Central memory CD4-positive, alpha-beta T cell (primary cell): ENCODE measurements at places on chromosomes 7 and 10.

GRCh38 chr10:101287183-101287996 is 58.1 kb upstream of the LBX1 start:
- no peak for DNase-seq

DNA sequence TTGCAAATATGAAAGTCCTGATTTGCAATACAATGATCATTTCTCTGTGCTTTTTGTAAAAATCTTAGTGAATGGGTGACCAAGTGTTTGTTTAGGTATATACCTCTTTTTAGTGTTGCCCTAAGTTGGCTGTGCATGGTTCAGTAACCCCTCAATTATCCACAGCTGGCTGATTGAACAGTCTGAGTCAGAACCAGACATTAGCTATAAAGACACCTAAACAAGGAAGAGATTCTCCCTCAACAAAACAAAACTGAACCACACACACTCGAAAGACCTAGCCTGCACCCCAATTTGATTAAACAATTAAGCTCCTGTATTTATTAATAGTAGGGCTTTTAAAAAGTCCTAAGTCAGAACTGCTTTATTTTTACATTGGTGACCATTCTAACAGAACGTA is 2.8 kb downstream of the RSBN1L start:
- DNase-seq = no peak

GRCh38 chr10:17426263-17426750 is 28.1 kb downstream of the ST8SIA6 start:
- no peak for DNase-seq

GRCh38 chr10:6134099-6134823 is 45.4 kb downstream of the RBM17 start:
- no peak for DNase-seq

DNA sequence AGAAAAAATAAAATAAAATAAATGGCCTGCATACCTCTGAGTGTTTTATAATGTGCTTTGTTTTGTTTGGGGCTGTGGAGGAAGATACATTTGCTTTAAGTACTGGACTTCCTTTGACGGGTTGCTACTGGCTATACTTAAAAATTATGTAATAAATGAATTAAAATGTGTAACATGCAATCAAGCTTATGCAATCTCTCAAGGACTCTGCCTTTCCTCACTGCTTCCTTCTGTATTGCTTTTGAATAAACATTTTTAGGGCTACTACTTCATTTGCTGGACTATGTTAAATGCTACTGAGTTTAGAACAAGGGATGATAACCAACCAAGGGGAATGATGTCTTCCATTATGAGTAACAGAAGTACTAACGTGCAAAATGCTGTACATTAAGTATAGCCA is 91.6 kb downstream of the ETV1 start:
- DNase-seq = no peak

DNA sequence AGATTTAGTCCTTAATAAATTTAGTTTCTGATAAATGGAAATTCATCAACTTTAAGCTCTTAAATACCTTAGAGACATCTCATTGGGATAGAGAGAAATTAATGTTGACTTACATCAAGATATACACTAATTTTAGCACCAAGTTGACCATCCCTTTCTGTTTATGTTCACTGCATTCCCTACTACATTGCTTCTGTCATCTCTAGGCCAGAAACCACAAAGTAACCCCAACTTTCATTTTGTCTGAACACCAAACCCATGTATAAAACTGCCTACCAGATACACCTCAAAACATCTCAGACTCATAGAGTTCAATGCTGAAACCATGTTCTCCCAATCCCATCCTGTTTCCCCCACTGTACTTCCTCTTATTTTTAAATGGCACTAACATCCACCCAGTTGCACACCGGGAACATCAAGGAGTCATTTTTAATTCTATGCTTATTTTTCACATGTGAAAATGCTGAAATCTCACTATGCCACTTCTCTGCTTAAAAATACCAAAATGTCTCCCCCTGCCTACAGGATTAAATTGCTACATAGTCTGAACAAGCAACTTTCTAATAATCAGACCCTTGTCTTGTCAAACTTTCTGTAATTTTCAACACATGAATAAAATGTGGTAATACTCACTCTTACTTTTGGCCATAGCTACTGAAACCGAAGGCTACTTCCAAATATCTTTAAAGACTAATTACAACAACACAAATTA is 201.6 kb downstream of the SEMA3D start:
- no peak for DNase-seq

- DNase-seq = no peak
These were observed 260.6 kb downstream of the MAD1L1 start for GRCh38 chr7:1971946-1972654.

DNA sequence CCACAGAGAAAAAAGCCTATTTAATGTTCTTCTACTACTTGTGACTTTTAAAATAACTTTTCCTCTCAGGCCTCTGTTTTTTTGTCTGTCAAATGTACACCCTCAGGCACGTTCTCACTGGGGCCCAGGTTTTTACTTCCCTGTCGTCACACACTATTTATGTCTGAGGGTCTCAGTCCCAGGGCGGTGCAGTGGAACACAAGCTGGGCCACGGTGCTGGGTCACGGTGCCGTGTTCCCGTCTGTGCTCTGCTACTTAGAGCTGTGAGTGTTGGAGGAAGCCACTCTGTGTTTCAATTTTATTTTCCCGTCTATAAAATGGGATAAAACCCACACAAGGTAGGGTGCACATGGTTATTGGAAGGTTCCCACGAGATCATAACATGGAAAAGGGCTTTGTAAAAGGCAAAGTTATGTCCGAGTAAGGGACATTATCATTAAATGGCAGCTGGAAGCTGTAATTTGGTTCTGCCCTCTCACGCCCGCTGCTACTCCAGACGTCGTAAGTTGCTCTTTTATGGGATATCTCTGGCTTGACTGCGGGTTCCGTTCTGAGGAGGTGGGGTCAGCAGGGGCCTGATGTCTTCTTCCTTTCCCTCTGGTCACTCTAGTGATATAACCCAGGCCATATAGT is 25.2 kb downstream of the ZNF775 start:
- peak; percentile 12 for DNase-seq

GRCh38 chr7:137373507-137373906 is 30.0 kb upstream of the PTN start:
- no peak for DNase-seq

DNA sequence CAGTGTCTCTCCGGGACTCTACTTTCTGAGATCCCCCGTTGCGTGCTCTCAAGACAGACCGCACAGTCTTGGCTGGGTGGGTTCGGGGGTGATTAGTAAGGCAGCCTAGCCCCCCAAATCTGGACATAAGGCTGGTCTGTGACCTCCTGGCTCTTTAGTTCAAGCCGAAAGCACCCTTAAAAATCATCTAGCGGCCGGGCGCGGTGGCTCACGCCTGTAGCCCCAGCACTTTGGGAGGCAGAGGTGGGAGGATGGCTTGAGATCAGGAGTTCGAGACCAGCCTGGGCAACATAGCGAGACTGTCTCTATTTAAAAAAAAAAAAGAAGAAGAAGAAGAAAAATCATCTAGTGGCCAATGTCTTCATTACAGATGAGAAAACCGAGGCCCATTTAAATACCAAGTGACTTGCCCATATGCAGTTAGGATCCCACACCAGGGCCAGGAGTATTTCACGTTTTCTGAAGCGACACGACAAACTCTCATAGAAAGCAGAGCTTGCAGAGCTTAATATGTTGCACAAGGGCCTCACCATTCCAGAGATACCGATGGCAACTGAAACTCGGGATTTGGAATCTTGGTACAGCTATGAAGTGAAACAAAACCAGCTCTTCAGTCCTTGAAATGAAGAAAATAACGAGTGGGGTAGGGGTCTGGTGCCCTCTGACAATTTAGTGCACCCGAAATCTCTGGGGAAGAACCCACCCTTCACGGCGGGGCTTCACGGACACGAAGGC is 703 bp upstream of the HILPDA start:
- DNase-seq = no peak

GRCh38 chr10:97336006-97336405 is 1.5 kb upstream of the FRAT2 start:
- no peak for DNase-seq

DNA sequence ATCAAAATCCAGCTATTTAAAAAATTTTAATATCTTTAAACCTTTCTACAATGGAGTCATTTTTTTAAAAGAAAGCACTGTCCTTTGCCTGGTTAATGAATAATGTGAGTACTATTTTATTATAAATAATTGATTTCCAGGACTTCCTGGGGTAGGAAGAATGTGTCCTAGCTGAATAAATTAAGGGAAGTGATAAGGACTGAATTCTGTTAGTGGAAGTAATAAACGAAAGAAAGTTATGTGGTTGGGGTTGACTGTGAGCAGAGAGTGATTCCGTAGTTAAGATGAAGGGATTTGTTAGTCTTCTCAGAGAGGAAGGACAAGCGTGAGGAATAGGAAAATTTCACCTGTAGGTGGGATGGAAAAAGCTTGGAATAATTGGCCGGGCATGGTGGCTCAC is 59.1 kb downstream of the AHCYL2 start:
- DNase-seq = no peak

DNA sequence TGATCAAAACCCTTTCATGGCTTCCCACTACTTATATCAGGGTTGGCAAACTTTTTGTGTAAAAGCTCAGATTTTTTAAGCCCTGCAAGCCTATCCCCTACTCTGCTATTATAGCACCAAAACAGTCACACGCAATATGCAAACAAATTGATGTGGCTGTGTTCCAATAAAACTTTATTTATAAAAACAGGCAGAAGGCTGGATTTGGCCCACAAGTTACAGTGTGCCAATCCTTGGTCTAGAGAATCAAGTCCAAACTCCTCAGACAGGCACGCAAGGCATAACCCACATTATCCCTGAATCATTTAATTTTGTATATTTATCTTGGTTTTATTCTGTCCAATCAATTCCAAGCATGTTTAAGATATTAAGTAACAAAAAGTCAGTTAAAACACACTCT is 71.9 kb downstream of the SGMS1 start:
- no peak for DNase-seq

DNA sequence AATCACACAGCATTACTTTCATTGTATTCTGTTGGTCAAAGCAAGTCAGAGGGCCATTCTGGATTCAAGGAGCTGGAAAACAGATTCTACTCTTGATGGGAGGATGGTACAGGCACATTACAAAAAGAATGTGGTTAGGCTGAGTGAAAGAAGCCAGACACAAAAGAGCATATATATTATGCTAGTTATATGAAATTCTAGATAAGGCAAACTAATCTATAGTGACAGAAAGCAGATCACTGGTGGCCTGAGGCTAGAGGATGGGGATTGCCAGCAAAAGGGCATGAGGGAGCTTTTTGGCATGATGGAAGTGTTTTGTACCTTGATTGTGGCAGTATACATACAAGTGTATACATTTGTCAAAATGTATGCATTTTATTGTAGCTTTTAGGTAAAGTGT is 96.8 kb downstream of the SPAG6 start:
- no peak for DNase-seq

GRCh38 chr7:85160223-85160622 is 26.6 kb downstream of the SEMA3D start:
- DNase-seq = no peak

DNA sequence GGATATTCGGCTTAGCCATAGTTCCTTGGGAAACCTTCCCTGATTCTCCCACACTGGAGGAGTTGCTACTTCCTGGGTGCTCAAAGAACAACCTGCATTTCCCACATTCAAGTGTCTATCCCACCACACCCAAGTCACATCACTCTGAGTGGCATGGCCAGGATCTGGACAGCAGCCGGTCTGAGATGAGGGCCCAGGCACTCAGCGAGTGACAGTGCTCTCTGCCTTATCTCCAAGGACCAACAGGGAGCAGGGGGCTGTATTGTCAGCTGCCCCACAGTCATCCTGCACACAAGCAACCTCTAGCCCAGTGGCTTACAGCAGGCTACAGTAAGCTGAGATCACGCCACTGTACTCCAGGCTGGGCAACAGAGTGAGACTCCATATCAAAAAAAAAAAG is 16.1 kb upstream of the SLC18A3 start:
- no peak for DNase-seq

- peak; percentile 30 for DNase-seq
These were observed at the start of gene ZC3HAV1L for GRCh38 chr7:139035586-139036353. TSS of gene ZC3HAV1L (minus strand) at chr7:139036042. CDS start at chr7:139036017, 25 bp downstream.

DNA sequence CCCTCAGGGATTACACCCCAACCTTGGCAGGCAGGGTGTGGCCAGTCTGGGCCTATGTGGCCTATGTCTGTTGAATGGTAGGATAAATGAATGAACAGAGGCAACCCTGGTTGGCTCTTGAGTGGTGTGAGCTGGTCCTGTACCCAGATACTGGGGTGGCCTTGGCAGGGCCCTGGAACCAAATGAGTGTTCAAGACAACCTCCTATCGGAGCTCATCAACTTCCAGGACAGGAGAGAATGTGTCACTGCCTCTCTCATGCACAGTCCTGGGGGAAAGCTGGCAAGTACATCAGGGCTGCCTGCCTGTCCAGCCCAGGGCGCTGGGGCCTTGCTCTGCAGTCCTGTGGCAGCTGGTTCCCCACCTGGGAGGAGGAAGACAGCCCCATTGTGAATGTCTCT is 271.6 kb downstream of the CALN1 start:
- DNase-seq = no peak

- no peak for DNase-seq
These were observed 122.0 kb upstream of the ANK3 start for GRCh38 chr10:60511477-60512229.

GRCh38 chr10:79413196-79413595 is 32.2 kb downstream of the ZCCHC24 start:
- DNase-seq = no peak
